ENCODE measurements at places on chromosomes 4 and X. TPM values are rescaled to one million over a fixed set of nuclear protein-coding genes. Genes with fewer than 3 reads are reported as not detected.
A peak's percentile ranks its signal among the peaks of the same experiment; 100 is the strongest.

DNA sequence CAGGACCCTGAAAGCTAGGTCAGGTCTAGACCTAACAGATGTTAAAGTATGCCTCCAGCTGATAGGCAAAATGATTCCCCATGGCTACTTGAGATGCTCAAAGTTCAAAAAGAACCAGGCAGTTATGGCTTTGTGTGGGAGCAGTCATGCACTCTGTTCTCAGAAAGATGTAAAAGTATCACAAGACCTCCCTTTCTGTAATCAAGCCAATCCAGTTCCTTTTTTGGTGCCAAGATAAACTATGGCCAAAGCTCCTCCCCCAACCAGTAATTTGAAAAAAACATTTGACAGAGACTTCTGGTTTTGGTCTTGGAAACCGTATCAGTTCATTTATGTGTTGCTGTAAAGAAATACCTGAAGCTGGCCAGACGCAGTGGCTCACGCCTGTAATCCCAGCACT, 340.9 kb downstream of the CHIC1 start:
- no peak for DNase-seq

GRCh38 chr4:11428899-11429698, 405 bp upstream of the HS3ST1 start:
- peak; percentile 58 for DNase-seq

GRCh38 chr4:3498901-3499510, 33.2 kb downstream of the LRPAP1 start:
- DNase-seq: no peak

DNA sequence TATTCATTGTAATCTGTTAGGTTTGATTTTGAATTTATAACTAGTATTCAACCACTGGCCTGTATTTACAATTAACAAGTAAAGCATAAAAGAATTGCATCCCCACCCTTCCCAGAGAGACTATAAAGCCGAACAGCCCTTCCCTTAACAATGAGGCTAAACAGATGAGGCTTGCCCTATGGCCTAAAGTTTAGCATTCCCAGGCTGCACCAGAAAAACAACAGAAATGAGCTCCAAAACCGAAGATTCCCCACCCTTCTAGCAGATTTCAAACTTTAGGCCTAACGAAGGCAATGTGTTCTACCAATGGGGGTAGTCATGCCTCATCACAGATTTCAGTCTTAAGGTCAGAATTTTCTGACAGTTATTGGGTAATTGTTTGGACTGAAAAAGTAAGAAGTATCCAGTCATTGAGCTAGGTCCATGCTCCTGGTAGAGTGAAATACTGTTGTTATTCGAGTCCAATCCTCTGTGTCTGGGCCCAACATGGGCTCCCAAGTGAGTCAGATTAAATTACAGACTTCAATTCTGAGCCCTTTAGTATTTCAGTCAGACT, 197.6 kb downstream of the ANTXR2 start:
- no peak for DNase-seq

DNA sequence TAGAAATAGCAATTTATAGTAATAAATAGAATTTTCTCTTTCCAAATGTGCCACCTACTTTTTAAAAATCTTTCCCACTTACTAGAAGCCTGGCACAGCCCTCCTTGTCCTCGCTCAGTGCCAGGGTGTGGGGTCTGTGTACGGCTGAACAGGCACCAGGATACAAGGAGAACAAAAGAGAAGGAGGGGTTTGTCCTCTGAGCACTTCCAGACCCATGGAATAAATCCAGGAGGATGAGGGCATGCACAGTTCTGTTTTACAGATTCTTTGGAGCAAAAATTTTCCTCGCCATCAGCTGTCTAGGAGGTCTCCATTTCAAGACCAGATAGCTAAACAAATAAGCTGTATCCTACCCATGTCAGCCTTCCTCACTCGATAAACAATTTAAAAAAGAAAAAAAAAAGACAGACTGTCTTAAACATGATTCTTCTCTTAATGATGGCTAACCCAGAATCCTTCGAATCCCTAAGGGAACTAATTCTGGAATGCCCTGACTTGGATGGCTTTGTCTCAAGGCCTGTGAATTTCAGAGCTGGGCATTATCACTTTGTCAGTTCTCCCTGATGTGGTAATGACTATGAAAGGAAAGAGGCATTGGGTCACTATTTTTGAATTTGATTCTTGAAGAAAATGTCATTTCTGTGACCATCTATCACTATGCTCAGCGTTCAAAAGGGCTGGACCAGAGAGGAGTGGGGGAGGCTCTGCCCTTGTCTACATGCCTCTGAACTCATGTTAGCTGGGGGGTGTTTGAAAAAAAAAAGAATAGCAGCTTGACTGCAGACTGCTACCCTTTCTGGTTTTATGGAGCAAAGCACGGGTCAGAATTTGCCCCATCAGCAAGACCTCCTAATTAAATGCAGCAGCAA, 151.0 kb downstream of the DCTD start:
- no peak for DNase-seq

DNA sequence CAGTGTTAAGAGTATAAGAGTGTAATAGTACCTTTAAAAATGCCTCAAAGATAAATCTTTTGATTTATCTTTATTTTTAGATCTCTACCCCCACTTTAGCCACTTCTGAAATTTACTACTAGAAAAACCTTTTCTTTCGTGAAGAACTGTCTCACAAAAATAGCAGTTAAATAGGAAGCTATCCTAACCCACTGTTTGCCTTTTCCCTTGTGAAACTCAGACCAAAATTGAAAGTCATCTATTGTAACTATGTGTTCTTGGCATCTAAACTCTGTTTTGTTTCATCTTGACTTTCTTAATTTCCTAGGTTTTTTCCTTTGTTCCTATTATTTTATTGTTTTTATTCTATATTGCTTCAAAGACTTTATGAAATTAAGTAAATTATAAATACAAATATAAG, 7.8 kb upstream of the TMEM144 start:
- no peak for DNase-seq

DNA sequence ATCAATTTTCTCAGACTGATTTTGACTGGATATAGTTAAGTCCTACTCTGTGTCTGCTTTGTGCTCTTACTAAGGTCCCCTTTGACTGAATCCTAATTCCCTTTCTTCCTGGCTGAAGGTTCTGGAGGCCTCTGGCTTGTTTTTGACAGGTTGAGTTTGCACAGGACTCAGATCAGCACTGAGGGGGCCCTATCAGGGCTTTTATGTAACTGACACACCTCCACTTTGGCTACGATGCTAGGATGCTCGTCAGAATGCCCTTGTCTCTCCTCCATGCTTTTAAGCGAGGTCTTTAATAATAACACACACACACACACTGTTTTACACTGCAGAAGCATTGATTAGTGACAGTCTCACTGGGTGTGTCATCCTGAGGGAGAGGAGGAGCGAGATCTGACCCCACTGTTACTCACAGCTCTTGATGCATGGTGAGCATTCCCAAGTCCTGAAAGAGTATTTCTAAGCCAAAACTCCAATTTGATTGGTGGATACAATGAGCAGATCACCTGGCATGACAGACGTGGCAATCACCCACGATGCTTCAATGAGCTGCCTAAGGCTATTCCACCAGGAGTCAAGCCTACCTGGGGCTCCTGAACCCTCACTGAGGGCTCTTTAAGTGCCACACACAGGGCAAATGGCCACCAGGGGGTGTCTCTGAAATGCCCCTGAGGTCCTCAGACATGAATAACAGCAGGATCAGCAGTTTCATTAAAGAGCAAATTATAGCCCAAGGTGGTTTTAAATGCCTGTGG, 130.4 kb upstream of the CPEB2 start:
- DNase-seq: no peak

DNA sequence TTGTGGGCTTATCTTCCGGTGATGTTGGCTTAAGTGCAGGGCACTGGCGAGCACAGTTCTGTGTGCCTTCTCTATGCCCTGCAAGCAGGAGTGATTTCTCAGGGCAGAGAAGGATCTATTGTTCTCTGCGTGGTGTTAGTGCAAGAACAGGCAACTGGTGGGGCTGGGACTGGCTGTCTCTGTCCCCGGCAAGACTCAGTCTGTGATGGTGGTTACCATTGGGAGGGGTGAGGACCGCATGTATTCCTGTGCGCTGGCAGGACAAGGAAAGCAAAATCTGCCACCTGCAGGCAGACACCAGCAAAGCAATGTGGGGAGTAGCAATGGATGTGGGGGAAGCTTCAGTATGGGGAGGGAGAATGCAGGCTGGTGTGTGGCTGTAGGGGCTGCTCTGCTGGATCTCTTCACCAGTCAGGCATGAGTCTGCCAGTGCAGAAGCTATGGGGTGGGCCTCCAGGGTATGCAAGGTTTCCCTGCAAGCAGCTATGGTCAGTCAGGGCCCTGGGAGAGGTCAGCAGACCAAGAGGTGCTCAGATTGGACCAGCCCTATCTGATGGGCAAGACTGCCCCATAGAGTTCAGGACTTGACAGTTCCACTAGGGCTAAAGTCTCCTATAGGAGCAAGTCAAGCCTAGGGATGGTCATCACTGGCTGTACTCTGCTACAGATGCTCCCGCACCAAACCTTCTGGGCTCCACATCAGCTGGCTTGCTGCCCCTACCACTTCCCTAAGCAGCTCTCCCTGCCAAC, 16.8 kb downstream of the PF4 start:
- no peak for DNase-seq

DNA sequence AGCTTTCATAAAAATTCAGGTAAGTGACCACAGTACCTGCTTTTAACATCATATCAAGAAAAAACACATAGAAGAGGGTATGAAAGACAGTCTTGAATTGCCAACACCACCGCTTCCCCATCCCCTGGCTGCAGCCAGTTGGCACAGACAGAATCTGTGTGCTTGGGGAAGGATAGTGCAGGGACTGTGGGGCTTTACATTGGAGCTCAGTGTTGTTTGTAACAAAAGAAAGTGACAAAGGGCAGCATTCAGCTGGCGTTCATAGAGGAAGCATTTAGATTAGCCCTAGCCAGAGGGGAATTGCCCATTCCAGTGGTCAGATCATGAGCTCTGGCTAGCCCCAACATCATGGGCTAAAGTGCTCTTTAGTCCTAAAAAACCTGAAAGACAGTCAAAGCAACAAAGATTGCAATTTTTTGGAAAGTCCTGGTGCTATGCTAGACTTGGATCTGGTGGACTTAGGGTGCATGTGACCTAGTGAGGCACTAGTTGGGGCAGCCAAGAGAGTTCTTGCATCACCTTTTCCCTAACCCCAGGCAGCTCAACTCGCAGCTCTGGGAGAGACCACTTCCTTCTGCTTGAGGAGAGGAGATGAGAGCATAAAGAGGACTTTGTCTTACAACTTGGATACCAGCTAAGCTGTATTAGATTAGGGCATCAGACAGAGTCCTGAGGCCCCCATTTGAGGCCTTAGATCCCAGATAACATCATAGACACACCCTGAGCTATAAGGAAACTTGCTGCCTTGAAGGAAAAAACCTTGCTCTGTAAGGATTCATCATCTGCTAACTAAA, 1602.4 kb upstream of the ADGRL3 start:
- no peak for DNase-seq

DNA sequence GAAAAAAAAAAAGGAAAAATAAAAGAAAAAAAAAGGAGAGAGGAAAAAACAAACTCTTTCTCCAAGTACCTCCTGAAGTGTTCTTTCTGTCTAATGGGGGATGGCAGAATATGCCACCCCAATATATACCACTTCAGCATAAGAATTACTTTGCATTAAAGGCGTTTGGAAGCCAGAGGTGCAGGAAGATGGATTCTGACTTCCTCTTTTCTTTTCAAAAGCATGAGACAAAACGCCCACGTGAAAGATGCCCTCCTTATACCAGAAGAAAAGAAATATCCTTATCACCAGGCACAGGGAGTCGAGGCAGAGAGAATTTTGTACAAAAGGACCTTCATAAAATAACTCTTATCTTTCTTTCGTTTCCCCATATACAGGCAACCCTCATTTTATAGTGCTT, 40.9 kb downstream of the COX18 start:
- DNase-seq: no peak

- no peak for DNase-seq
These were observed 23.6 kb upstream of the PACRGL start for GRCh38 chr4:20676501-20677197.

DNA sequence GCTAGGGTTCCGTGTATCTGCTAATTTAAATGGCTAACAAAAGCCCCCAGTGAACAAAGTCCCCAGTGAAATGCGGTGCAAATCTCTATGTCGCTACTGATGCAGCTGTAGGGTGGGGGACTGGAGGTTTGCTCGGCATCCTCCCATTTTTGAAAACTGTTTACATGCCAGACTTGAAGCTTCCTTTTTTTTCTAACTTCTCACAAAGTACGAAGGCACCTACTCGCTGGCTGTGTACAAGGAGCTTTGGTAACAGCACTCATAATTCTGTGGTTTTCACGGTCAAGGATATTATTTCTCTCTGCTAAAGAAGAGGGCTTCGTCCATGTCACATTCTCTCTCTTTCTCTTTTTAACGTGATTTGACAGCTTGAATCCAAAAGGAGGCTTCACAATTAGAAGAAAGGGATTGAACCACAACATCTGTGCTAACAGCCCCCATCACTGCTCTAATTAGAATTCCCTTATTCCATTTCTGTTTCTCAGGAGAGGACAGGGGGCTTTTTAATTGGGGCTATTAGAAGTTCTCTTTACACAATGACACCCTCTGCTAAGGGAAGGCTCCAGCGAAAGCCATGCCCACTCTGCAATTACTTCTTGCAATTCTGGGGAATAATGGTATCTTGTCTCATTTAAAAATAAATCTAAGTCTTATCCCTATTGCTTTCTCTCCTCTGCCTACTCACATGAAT, 46.7 kb downstream of the TMEM156 start:
- DNase-seq: no peak

- DNase-seq: no peak
These were observed 17.0 kb downstream of the GPAT3 start for GRCh38 chr4:83552924-83553323.

GRCh38 chrX:17822351-17822750, 38.7 kb downstream of the RAI2 start:
- DNase-seq: no peak

DNA sequence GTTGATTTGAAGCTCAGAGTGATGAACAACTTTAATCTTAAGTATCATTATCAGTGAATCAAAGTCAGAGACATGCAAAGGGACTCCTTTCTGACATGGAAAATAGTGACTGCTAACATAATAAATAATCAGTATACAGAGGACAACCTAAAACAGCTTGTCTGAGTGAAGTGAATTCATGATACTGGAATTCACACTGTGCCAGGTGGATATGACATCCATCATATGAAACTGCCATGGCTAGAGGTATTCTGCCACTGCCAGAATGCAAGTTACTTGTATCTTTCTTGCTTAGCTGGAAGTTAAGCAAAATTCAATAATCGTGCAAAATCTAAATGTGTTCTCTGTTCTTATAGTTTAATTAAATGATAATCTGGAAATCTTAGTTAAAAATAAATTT, 429.0 kb downstream of the CFAP47 start:
- no peak for DNase-seq

GRCh38 chrX:129754056-129755024, 15.6 kb downstream of the XPNPEP2 start:
- DNase-seq: no peak

The MAGEE1 gene
- total RNA-seq: 0.18 TPM

The CXCL5 gene
- total RNA-seq: not detected

The RRH gene
- total RNA-seq: not detected

The ATP1B4 gene
- not detected for total RNA-seq

The PARM1 gene
- 0.40 TPM for total RNA-seq

The HSFX2 gene
- total RNA-seq: not detected

The RNF150 gene
- 1.4 TPM for total RNA-seq

The UGT2B28 gene
- not detected for total RNA-seq

The MGAT4D gene
- total RNA-seq: not detected

The HNRNPH2 gene
- 22.9 TPM for total RNA-seq

The UGT2A3 gene
- total RNA-seq: 16.6 TPM
